ENCODE measurements at places on chromosomes 16 and 17.

DNA sequence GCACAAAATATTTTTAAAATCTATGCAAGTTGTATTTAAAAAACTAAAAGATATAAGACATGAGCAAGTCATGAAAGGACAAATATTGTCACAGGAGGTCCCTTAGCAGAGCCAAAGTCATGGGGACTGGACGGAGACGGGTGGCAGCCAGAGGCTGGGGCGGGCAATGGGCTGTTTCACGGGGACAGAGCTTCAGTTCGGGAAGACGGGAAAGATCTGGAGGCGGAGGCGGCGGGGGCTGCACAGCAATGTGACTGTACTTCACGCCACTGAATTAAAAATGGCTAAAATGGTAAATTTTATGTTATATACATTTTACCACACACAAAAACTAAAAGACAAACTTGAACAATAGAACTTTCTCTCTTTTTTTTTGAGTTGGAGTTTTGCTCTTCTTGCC, 60.0 kb upstream of the METRNL start:
- DNase-seq: no peak

GRCh38 chr17:6910987-6911603, 79.6 kb upstream of the TEKT1 start:
- DNase-seq: no peak

GRCh38 chr17:59369031-59369975, 37.8 kb downstream of the YPEL2 start:
- no peak for DNase-seq

DNA sequence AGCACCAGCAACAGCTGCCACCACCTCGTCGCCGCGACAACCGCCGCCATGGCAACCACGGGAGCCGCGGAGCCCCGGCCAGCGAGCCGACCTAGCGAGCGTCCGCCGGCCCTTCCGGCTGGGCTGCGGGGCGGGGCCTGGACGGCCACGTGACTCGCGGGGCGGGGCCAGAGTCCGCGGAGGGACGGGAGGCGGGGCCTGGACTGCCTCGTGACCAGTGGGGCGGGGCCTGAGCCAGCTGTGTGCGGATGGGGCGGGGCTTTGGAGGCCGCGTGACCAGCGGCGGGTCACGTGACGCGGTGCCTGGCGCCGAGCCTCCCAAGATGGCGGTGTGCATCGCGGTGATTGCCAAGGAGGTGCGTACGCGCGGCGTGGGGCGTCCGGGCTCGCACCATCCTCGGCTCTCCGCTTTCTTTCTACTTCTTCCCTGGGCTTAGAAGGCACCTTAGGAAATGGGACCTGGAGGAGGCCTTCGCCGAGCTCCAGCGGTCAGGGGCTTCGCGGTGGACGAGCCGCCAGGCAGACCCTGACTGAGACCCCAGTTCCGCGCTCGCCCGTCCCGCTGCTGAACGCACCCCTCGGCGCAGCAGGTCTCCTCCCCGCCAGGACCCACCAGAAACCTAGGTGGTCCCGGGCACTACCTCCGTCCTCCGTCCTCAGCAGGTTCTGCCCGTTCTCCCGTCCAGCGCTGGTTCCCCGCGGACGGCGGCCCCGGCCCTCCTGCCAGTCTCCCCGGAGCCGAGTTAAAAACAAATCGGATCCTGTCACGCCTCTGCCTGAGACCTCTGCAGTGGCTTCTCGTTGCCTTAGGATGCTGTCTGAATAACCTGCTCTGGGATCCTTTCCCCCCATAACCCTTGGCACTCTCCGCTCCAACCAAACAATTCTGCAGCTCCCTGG, at the start of the genes GALNS and TRAPPC2L:
GALNS (minus strand) TSS at position 120 of the 900 bp plus-strand sequence; CDS start at position 50, 70 bp downstream.
TRAPPC2L (plus strand) TSS at position 300 of the 900 bp plus-strand sequence; CDS start at position 324, 24 bp downstream.
- peak; percentile 100 for DNase-seq

GRCh38 chr16:9270424-9270823, 179.0 kb downstream of the HAPSTR1 start:
- no peak for DNase-seq

DNA sequence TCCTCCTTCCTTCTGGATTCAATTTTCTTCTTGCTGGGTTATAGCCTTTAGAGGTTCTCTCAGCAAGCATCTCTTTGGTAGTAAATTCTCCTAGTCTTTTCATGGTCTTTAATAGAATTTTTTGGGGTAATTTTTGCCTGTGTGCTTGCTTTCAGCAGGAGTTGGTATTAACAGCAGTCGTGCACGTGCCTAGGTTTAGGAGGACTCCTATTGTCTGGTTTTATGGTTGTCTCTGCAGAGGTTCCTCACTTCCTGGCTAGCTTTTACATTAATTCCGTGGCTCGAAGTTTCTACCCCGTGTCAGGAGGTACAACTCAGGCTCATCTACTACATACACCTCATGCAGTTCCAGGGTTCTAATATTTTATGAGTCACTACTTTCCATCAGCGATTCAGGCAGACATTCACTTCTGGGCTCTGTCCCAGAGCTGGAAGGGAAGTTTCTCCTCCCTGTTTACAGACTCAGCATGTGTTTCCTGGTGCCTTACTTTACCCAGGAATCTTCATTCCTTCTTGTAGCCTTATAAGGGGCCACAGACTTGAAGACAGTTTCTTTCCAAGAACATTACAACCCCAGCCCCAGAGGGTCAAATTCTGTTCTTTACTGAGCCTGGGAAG, 643.6 kb downstream of the HS3ST4 start:
- DNase-seq: no peak

DNA sequence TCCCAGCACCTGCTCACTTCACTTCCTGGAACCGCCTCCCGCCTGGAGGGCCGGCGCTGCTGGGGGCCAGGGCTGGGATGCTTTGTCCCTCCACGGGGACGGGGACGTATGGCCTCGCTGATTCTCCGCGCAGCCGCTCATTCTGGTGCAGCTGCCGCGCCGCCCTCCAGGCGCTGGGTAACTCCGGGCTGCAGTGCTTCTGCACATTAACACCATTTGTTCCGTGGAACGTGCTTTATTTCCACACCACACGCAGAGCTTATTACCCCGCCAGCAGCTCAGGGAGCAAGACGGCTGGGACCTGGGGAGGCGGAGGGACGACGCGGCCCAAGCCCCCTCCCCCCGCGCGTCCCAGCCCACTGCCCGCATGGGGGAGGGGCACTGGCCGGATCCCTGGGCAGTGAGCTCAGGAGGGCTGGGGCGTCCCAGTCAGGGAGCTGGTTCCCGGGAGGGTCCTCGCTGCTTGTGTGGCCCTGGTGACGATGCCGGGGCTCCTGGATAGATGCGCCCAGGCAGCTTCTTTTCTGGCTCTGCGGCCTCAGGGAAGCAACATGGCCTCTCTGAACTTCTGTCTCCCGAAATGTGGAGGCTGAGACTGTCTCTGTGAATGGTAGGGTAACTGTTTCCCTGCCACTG, 45.4 kb upstream of the ACSF3 start:
- no peak for DNase-seq

DNA sequence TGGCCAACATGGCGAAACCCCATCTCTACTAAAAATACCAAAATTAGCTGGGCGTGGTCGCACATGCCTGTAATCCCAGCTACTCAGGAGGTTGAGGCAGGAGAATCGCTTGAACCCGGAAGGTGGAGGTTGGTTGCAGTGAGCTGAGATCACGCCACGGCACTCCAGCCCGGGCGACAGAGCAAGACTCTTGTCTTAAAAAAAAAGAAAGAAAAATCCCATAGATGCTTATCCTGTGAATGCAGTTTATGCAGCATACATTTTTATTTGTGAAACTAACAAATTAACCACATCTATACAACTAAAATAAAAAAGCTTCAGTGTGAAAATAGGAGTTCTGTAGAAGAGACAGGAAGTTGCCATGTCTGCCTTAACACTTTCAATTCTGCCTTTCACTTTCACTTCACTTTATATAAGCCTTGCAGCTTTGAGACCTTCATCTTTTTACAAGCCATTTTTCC, 7.1 kb downstream of the IGSF6 start:
- DNase-seq: no peak

DNA sequence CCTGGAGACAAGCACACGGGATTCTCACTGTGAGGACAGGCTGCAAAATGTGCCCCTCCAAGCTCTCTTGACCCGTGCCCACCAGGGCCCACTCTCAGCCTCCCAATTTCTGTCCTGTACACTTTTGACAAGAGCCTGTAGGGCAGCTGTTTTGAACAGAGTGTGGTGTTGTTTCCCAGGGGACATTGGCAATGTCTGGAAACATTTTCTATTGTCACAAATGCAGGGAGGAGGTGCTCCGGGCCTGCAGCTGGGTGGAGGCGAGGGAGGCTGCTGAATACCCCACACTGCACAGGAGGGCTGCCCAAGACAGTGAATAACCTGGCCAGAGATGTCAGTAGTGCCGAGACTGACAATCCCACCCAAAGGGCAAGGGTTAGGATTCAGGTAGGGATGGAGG, 10.5 kb downstream of the CEP295NL start:
- DNase-seq: no peak

- no peak for DNase-seq
Observed at GRCh38 chr17:46026166-46027047, 27.4 kb downstream of the STH start.

DNA sequence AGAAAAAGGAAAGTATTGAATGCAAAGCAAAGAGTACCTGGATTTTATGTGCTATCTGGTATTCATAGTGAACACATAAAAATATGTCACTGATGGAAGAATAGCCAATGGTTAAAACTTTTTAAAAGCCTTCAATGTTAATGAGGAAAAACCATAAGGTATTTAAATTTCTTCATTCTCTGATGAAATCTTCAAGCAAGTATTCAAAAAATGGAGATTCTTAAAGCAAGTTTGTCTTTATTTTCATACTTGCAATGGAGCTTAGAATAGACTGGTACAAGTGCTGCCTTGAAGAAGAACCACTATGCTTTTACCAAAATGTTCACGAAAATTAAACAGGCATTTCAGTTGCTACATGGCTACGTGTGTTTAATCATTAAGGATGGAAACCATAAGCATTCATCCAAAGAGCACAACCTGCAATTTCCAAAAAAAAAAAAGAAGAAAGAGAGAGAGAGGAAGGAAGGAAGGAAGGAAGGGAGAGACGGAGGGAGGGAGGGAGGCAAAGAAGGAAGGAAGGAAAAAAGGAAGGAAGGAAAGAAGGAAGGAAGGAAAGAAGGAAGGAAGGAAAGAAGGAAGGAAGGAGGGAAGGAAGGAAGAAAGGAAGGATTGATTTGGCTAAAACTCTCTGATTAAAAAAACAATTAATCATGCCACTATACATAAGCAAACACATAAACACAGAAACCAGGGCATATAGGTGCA, 17.6 kb downstream of the HS3ST3A1 start:
- DNase-seq: no peak

DNA sequence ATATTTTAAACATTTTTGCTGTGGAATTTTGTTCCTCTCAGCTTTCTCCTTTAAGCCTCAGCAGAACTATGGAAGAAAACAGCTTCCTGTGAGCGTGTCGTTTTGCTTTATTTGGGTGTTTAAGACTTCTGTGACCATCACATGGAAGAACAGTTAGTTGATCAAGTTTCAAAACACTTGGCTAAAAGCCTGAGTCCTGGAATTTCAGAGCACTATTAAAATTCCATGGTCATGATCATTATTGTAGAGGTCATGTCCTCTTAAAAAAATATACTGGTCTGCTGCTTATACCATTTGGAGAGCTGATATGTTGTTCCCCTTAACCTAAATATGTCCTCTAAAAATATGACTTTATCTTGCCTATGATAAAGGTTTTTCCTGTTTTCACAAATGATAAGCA, 12.6 kb upstream of the CDR2 start:
- no peak for DNase-seq

GRCh38 chr17:4375039-4375748, 8.7 kb upstream of the UBE2G1 start:
- no peak for DNase-seq

DNA sequence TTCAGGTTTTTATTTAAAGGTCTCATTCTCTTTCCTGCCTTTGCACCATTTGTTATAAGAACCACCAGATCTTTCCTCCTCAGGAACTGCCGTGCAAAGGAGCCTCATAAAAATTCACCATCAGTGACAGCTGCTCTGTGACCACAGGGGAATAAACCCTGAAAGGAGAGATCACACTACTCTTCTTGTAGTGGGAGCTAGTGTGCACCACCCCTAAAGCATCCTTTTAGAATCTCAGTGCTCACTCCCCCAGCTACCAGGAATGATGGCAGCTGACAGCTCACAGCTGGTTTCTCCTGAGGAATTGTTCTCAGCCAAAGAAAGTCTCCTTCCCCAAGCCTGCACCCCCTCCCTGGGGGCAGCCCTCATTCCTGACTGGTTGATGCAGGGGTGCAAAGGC, 18.7 kb downstream of the VAT1L start:
- no peak for DNase-seq

- DNase-seq: no peak
Observed at GRCh38 chr17:48592577-48592976, 1.0 kb downstream of the HOXB5 start.

- no peak for DNase-seq
Observed at GRCh38 chr17:70739065-70739464, 569.7 kb downstream of the KCNJ2 start.

- DNase-seq: peak; percentile 31
Observed at GRCh38 chr17:56593086-56593645, 333 bp upstream of the NOG start.

GRCh38 chr16:30677931-30678585, 19.8 kb downstream of the FBRS start:
- DNase-seq: no peak

DNA sequence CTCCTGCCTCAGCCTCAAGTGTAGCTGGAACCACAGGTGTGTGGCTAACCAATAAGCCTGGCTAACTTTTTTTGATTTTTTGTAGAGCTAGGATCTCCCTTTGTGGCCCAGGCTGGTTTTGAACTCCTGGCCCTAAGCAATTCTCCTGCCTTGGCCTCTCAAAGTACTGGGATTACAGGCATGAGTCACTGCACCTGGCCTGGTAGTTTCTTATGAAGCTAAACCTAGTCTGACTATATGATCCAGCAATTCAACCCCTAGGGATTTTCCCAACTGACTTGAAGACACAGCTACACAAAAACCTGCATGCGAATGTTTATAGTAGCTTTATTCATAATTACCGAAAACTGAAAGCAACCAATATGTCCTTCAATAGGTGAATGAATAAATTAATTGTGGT, 176.2 kb upstream of the IRX3 start:
- no peak for DNase-seq

DNA sequence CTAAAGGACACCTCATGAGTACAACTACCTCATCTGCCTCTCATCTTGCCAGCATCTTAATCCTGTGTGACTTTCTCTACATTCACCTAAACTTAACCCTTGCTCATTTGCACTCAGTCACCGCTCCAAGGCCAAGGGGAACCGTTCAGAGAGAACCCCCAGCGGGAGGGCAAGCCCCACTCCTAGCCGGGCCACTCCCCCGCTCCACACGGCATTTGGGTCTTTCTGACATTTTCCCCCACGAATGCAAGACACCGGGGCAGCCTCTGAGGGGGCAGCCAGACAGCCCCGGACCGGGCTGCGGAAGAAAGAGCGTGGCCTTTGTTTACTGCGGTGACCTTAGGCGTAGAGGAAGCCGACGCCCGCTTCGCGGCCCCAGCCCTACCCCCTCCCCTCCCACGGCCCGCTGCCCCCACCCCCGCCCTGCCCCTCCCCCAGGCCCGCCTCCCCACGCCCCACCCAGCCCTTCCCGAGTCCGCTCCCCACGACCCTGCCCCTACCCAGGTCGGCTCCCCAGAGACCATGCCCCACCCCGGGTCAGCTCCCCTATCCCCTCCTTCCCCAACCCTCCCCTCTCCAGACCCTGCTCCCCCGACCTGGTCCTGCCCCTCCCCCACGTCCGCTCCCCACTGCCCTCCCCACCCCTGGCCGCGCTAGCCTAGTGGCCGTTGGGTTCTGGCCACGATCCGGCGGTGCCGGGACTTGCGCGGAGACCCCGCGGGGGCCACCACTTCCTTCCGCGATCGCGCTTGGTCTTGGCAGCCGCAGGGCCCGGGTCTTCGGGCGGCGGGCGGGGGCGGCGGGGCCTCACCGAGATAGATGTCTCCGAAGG, 789 bp downstream of the CSNK1D start:
- DNase-seq: peak; percentile 39

- no peak for DNase-seq
Observed at GRCh38 chr17:21242780-21243515, 10.3 kb downstream of the NATD1 start.

GRCh38 chr16:63617047-63617989, 1504.5 kb downstream of the CDH11 start:
- no peak for DNase-seq

Measured in progenitor cell of endocrine pancreas (in vitro differentiated cells).